ENCODE measurements at places on chromosomes 6 and 20.
A peak's percentile ranks its signal among the peaks of the same experiment; 100 is the strongest.

GRCh38 chr6:46932526-46933319 is 11.0 kb upstream of the ADGRF5 start:
- DNase-seq: no peak

DNA sequence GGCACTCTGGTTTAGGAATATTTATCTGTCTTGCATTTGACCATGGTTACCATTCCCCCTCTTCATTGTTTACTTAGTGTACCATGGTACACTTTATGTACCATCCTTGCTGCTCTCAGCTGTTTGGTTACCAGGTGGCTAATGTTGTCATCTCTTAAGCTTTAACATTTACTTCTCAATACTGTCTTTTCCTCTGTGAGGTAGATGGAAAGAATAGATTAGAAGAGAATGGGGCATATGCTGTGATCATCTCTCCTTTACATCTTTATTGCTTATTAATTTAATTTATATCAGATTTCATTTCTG is 109.2 kb downstream of the NCOA3 start:
- no peak for DNase-seq

DNA sequence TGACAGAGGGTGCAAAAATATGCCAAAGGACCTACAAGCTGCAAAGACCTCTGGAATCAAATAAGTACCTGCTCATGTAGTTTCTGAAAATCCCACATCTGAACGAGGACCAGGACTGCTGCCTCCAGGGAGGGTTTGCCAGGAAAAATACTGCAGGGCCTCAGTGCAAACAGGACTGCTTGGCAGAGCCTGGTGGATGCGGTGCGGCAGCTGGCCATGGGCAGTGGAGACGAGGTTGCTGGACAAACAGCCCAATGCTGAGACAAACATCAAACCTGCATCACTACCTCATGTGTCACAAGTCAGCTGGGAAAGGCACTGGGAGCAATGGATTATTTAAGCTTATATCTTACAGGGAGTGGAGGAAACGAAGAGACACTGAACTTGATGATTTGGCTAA is 238.8 kb downstream of the PAX1 start:
- no peak for DNase-seq

- DNase-seq: no peak
Observed at GRCh38 chr20:50099565-50099991, 13.4 kb downstream of the UBE2V1 start.

DNA sequence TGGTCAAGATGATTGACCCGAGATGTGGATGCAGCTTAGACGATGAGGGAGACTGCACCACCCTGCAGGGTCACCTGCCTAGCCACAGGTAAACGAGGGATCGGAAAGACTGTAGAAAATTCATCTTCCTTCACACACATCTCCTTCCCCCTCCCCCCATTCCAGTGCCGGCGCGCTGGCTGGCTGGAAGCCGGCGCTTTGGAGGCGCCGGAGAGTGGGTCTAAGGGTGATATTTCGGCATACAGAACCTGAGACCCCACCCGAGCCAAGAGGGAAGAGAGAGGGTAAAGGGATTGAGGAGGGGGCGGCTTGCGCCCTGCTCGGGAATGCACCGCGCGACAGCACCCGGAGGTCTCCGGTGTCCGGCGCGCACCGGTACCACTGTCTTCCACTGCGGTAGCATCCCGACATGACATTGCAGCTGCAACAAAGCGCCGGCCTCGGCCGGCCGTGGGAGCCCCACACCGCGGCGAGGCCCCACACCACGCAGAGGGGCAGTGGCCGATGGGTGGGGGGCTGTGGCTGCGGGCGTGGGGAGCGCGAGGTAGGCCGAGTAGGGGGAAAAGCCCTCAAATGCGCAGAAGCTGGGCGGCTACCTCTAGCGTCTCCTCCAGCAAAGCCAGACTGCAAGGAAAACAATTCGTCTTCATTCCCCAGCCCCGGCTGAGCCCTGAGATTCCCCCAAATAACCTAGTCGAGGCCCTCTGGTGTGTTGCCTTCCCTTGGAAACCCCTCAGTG is 984 bp downstream of the TNFRSF21 start:
- DNase-seq: peak; percentile 27

DNA sequence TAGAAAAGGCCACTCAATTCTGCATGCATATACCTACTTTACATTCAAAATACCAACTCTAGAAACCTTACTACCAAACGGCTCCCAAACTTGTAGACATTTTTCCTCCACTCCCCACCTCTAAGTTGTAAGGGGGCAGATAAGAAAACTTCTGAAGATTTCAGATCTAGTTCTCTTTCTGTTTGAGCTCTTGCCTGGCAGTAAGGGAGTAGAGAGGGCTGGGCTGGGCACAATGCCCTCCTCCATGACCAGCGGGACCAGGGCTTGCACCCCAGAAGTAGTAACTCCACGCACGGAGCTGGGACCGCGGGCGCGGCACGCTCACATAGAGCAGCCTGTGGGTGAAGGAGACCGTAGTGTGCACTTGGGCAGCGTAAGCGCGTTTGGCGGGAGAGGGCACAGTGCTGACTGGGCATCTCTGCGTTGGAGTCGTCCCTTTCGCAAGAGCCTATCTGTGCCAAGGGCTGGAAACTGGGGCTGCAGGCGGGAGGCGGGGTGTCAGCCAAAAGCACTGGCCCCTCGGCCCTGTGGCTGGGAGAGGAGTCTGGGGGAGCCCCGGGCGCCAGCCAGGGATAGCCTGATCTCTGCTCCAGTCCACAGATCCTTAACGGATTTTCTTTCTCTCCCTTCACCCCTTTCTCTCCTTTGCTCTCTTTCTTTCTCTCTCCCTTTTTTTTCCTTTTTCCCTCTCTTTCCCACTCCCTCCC is 32.4 kb downstream of the PHACTR1 start:
- no peak for DNase-seq

DNA sequence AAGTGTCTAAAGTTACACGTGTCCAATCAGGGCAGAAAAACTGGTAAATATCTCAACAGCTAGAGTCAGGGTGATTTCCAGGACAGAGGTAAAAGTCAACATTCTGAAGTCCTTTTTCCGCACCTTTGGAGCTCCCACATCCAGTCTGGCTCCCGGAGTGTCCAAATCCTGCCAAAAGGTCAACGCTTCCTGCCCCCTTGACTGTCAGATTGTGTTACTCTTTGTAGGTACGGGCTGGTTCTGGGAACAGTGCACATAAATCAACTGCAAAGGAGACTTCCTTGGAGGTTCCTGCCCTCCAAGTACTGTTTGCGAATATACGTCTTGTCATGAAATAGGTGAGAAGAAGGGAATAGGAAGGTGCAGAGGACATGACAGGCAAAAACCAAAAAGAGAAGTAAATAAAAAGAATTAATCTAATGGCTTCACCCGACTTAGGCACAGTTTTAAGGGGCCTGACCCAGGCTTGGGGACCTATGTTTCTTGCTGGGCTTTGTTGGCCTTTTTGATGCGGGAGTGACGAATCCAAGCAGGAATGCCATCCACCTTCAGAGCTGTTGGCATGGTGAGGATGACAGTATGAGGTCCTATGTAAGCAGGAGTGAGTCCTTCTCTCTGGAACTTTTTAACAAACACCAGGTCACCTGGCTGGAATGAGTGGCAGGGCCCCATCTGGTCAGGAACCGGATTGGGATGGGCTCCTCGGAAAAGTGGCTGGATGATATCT is 155.4 kb downstream of the TRIM27 start:
- DNase-seq: no peak

- no peak for DNase-seq
Observed at GRCh38 chr6:135268740-135269139, 87.6 kb downstream of the MYB start.

- DNase-seq: no peak
Observed at GRCh38 chr20:31984981-31985471, 17.1 kb downstream of the XKR7 start.

DNA sequence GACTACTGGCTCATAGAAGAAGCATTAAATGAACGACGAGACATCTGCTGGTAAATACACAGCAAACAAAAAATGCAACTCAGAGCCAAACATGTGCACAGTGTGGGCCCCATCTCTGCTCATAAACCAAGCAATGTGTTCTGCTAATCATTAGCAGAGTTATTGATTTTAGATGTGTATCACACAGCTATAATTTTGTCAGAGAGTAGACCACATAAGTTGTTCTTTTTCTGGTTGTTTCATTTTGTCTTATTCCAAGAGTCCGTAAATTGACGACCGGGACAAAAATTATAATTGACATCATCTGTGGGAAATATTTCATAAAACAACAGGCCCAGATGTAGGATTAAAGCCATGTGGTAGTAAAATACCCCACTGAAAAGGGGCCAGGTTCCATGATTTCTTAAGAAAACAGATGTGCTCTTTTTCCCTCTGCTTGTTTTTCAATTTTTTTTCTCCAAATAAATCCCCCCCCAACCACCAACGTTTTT is 423.6 kb downstream of the HAO1 start:
- no peak for DNase-seq

DNA sequence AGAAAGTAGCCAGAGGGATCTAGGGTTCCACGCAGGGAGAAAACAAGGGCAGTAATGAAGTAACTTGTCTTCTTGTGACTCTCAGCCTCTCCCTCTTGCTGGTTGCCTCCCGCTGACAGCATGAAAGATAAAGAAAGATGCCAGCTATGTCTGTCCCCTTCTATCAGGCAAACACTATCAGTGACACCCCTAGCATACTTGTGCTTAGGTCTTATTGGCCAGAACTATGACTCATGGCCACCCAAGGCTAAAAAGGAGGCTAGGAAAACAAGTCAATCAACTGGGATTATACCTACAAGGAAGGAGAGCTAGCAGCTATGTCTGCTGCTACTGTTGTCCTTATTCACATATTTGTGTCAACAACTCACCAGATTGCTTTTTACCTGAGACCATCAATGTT is 206.8 kb upstream of the SOX4 start:
- no peak for DNase-seq

- DNase-seq: peak; percentile 69
Observed at GRCh38 chr20:35122756-35123405, 24.3 kb downstream of the EDEM2 start.

DNA sequence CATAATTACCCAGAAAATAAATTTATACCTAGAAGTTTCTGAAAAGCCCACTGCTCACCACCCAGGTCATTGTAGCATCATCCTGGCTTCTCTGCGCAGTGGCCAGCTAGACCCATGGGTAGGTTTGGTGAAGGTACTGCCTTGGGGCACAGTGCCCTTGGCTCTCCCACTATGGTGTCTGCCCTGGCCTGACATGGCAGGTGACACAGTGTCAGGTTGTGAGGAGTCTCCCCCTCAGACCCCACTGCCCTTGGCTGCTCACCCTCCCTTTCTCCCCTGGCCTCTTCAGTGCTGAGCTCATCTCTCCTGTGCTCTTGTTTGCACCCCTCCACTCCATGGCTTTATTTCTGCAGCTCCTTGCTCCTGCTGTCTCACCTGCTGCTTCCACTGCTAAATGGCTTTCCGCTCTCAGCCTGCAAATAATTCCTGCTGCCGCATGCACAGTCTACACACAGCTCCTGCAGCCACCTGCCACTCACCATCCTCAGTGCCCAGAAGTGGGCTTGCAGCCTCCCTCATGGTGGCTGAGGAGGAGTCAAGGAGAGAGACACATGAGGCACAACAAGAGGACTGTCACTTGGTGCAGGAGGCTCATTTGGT is 313.4 kb upstream of the MOCS1 start:
- no peak for DNase-seq

DNA sequence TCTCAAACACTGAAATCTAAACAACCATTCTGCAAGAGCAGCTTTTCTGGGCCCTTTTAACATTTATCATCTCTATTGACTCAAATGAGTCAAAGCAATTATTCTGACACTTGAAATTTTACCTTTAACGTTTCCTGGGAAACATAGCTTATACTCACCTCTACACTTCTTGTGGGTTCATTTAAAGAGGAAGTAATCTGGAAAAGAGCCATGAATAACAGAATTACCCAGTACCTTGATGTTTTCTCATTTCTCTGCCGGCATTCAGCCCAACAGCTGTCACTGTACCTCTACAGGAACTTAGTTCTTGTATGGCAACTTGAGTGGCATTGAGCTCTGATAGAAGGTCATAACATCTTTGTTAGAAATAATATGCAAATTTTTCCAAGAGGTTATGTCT is 272.2 kb downstream of the KCNQ5 start:
- DNase-seq: no peak

GRCh38 chr6:144232832-144233230 is 52.3 kb upstream of the UTRN start:
- no peak for DNase-seq

GRCh38 chr6:167113935-167114910 is 8.7 kb upstream of the CCR6 start:
- no peak for DNase-seq

GRCh38 chr6:141451181-141451510 is 681.6 kb upstream of the GJE1 start:
- DNase-seq: peak; percentile 4

- no peak for DNase-seq
Observed at GRCh38 chr20:60810561-60810960, 441.5 kb upstream of the CDH4 start.

All from kidney capillary endothelial cell (primary cell).